ENCODE measurements at places on chromosomes 12 and 14. TPM values are rescaled to one million over a fixed set of nuclear protein-coding genes. Genes with fewer than 3 reads are reported as not detected.

The KRT75 gene
- total RNA-seq, result not detected

The TSPAN19 gene
- total RNA-seq, result 3.4 TPM

The CKAP4 gene
- 107 TPM for total RNA-seq

The RASSF8 gene
- 91.2 TPM for total RNA-seq

GRCh38 chr12:53056901-53057300, 7.0 kb downstream of the TNS2 start:
- no peak for DNase-seq

- no peak for DNase-seq
Measured at GRCh38 chr14:96658611-96659010, 138.6 kb upstream of the VRK1 start.

- DNase-seq, result no peak
Measured at GRCh38 chr14:105168979-105169507, 467 bp upstream of the JAG2 start.

GRCh38 chr12:56261503-56262232, 3.5 kb upstream of the ANKRD52 start:
- peak; percentile 47 for DNase-seq

DNA sequence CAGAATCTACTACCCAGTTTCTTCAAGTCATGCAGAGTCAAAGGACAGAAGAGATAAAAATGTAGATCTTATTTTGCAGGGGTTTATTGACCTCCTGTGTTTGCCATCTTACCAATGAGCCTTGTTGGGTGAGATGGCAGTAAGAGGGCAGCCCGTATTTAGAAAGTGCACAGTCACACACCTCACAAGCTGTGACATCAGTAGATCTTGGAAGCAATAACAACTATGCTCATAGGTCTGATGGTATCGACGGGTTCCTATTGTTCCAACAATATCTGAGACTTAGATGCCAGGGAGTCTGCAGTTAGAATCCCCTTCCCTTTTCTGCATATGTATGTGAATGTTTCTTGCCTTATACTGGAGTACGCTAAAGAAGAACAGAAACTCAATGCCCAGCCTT, 189.0 kb upstream of the DYRK2 start:
- no peak for DNase-seq

- no peak for DNase-seq
Measured at GRCh38 chr12:83665634-83666218, 979.0 kb downstream of the TMTC2 start.

Data from umbilical cord (tissue), 2 donors.